Caudate nucleus (tissue), 63 donors: ENCODE measurements at places on chromosomes 2 and 18.

DNA sequence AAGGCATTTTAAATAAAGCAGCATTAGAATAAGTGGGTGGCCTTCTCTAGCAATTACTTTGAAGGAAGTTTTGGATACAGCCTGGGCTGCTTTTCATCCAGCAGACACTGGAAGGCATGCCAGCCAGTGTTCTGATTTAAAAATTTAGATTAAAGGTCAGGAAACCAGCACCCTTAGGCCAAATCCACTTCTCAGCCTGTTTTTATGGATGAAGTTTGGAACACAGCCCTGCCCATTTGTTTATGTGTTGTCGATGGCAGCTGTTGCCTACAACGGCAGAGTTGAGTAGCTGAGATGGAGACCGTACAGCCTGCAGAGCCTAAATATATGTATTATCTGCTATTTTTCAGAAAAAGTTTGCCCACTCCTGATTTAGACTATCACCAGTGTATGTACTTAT lies 313.6 kb upstream of the ACVR2A start:
- no peak for DNase-seq

DNA sequence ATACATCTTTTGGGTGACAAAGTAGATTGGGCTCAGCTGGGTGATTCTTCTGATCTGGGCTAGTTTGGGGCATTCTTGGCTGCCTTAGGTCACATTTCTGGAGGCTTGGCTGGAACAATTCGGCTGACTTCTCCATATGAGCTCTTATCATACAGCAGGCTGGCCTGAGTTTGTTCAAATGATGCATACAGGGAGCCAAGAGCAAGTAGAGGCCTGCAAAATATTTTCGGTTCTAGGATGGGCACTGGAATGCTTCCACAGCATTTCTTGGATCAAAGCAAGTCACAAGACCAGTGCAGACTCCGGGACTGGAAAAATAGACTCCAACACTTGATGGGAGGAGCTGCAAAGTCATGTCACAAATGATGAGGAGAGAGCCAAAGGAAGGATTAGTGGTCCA lies 98.4 kb downstream of the SCG2 start:
- DNase-seq = no peak

DNA sequence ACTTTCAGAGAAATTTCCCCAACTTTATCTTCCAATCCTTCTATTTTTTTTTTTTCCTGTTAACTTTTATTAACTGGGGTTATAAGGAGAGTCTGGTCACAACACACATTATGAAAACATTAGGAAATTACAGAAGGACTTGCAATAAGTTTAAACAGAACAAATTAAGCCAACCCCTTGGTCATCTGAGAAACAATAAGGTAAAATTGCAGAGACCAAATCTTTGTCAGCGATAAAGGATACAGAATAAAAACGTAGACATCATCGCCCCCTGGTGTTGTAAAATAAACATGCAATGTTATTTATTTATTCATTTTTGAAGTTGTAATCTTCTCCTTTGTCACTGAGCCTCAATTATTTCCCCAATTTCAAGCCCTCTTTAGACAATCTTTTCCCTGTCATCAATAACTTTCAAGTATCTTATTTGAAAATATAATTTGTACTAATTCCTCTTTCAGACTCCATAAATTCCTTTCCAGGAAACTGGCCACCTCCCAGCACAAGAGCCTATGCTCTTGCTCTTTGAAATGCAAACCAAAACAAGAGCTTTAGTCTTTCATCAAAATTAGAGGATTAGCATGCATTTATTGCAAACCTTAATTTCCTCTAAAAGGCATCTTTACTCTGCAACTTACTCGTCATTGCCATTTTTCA lies 19.5 kb downstream of the G6PC2 start:
- DNase-seq = no peak

- no peak for DNase-seq
These were observed 20.0 kb upstream of the EFR3B start for GRCh38 chr2:25021791-25022362.

DNA sequence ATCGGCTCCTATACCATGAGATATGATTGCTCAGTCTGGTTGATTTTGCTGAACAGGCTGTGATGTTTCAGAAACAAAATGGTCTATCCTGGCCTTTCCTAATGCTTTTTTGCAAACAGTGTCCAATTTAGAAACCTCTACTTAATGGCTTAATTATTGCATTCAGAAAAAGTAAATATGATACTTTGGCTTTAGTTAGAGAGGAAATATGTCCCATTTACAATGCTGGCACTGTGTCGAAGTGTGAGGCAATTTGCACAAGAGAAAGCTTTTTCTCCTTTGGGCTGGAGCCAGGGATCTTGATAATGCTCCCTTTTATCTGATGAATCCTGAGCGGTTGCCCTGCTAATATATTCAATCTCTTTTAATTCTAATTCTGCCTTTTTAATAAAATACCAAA lies 418.9 kb downstream of the EPHA4 start:
- DNase-seq = no peak

- no peak for DNase-seq
These were observed 548.9 kb upstream of the CDH2 start for GRCh38 chr18:28725876-28726275.

DNA sequence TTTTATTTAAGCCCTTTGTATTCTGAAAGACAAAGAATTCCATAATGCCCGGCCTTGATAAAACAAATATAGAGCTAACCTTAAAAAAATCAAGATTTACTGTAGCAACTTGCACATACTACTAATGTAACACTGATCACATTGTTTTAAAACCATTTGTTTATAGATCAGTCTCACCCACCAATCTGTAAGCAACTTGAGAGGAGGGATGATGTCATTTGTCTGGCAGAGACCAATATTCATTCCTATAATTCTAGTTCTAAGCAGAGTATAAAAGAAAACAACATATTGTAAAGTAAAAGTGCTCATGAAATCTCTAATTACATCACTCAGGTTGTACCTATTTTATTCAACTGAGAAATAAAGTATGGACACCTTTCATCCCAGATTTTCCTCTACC lies 380.6 kb downstream of the TGIF1 start:
- DNase-seq = no peak

- DNase-seq = no peak
These were observed 246.2 kb downstream of the HNMT start for GRCh38 chr2:138210487-138210886.

- no peak for DNase-seq
These were observed 154.8 kb downstream of the ZEB2 start for GRCh38 chr2:144364944-144365738.

GRCh38 chr18:3044931-3045698 lies 32.2 kb upstream of the LPIN2 start:
- DNase-seq = no peak

DNA sequence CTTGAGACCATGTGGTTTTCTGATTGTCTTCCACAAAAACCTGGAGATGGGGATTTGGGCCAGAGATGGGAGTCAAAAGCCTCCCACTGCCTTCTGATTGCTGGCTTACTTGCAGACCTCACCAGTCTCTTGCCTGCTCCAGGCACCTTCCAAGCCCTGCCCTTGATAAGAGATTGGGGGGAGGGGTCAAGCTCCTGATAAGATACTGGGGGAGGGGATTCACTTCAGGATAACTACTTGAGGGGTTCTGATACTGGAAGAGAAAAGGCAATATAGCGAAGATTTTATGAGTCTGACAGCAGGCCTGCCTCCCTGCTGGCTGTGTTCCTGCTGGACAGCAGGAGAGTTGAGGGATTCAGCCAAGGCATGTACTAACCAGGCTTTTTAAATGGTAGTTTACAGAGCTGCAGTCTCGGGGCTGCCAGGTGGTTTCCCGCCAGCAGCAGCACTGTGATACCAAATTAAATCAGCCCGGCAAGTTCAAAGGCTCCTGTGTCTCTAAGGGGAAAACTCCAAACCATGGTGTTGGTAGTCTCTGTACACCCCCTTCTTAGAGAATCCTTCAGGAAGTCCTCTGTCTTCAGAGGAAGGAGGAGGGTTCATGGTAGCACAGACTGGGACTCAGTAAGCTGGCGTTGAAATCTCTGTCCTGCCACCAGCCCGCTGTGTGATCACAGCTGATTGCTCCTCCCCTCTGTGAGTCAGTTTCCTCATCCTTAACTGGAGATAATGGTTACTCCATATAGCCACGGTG lies 58.3 kb downstream of the FBXO36 start:
- DNase-seq = no peak

GRCh38 chr2:207072571-207072970 lies 93.2 kb downstream of the KLF7 start:
- DNase-seq = no peak

DNA sequence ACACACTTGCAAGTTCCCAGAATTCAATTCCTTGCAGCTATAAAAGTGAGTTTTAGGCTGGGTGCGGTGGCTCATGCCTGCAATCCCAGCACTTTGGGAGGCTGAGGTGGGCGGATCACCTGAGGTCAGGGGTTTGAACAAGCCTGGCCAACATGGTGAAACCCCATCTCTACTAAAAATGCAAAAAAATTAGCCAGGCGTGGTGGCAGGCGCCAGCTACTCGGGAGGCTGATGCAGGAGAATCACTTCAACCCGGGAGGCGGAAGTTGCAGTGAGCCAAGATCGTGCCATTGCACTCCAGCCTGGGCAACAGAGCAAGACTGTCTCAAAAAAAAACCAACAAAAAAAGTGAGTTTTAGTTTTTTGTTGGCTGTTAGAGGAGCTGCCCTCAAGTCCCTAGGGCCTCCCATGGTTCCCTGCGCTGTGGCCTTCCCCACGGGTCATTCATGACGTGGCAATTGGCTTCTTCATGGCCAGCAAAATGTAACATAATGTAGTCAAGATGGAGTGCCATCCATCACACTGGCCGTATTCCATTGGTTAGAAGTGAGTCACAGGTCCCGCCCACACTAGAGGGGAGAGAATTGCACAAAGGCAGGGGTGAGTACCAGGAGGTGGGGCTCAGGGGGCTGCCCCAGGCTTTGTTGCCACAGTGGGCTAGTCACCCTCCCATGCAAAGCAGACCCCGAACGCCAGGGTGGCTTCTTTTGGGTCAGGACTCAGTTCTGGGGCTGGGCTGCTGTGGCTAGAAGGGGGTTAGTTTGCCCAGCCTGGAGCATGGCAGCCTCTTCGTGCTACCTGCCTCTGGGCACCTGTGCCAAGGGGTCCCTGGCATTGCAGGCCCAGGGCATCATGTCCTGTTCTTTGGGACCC lies 37.7 kb upstream of the INHBB start:
- DNase-seq = no peak

DNA sequence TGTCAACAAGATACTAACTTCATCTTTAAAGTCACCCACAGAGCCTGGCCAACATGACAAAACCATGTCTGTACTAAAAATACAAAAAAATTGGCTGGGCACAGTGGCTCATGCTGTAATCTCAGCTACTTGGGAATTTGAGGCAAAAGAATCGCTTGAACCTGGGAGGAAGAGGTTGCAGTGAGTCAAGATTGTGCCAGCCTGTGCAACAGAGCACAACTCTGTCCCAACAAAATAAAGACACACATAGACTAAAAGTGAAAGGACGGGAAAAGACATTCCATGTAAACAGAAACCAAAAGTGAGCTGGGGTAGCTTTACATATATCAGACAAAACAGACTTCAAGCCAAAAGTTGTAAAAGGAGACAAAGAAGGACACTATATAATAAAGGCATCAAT lies 34.8 kb downstream of the USP34 start:
- DNase-seq = no peak

DNA sequence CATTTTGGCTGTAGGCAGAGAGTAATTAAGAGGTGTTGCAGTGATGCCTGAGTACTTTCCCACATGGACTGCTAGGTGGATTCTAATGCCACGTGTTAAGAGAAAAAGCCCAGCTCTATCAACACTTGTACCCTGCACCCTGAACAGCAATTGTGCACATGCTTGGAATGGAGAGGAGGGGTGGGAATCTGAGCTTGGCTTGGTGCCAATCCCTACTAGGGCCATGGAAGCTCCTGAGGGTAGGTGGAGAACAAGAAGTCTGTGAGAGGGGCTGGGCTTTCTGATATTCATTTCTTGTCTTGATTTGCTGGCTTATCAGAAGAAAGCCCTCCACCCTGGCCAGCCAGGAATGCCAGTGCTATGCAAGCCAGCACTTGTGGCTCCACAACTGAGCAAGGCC lies 292.2 kb downstream of the KCNS3 start:
- DNase-seq = no peak

GRCh38 chr2:119730671-119731177 lies 29.0 kb upstream of the PTPN4 start:
- DNase-seq = no peak

- no peak for DNase-seq
These were observed 20.4 kb upstream of the FEZ2 start for GRCh38 chr2:36618381-36618780.

DNA sequence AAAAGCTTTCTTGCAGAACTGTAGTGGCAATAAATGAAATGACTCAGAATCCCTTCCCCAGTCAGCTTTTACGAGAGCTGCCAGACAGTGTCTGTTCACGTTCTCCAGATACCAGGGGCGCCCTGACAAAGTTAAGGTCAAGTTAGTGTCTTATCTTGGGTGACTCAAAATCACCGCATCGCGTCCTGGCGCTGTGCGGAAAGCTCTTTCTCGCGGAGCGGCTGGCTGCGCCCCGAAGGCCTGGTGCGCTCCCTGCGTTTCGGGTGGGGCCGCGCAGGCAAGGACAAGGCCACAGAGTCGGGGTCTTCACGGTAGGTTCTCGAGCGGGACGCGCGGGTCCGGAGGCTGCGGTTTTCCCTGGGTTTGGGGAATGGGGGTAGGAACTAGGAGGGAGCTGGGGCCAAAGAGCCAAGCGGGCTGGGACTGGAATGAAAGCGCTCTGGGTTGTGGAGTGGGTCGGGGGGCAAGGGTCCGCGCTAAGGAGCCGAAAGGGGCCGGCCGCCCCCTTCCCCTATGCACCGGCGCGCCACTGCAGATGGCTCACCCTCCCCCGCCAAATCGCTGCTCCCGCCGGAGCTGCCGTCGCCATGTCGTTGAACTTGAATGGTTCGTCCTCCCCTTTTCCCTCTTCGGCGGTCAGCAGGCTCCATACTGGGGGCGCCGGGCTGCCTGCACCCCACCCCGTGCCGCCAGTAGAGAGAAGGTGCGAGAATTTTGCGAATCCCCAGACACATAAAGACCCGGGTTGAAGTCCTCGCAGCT lies 2.6 kb upstream of the HOXD11 start:
- DNase-seq = no peak

DNA sequence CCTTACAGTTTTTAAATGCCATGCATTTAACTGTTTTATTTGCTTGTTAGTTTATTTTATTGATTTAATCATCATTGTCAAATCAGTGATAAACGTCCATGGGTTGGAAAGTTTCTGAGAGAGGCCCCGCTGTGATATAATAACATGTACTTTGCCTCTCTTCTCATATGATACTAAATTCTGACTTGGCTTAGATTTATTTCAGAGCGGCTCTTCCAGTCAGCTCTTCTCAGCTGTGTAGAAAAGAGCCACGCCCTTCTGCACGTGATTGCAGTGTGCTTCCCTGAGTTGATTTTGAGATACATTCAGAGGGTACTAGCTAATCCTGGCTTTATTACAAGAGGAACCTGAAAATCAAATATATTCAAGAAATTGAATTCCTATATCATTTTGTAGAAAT lies 218.6 kb downstream of the KCNE4 start:
- no peak for DNase-seq

GRCh38 chr2:215722125-215722524 lies 286.3 kb upstream of the FN1 start:
- DNase-seq = no peak

DNA sequence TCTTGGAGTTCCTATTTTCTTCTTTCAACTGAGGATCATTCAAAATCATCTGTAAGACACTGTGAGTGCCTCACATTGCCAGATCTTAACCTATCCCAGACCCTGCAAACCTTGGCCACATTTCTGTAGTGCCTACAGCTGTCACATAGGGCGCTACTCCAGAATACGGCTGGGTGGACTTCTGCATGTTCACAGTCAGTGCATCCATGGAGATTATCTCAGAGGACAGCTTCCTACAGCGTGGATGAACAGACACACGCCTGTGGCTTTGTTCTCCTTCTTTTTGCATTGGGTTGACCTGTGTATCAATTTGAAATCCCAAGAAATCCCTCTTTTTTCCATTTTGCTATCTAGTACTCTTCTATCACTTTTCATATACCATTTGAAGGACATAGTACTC lies 1.9 kb upstream of the KLHL29 start:
- DNase-seq = no peak
